Pulmonary artery endothelial cell (primary cell): ENCODE measurements at places on chromosomes 12 and 14. TPM values are rescaled to one million over a fixed set of nuclear protein-coding genes. Genes with fewer than 3 reads are reported as not detected.

GLT1D1 gene
- not detected in 2 replicates for total RNA-seq

NEUROD4 gene
- total RNA-seq, result not detected in 2 replicates

POTEM gene
- total RNA-seq, result not detected in 2 replicates

LIN7A gene
- total RNA-seq, result 0.07 and 0.11 TPM in 2 replicates

USP44 gene
- total RNA-seq, result 0.53 and 1.1 TPM in 2 replicates

FOXN4 gene
- not detected in 2 replicates for total RNA-seq

PLA2G1B gene
- total RNA-seq, result not detected in 2 replicates

ADAM20 gene
- total RNA-seq, result 0.26 and 0.46 TPM in 2 replicates

CCND2 gene
- total RNA-seq, result 6.1 and 24.8 TPM in 2 replicates

KRT75 gene
- not detected in 2 replicates for total RNA-seq

KLRG1 gene
- total RNA-seq, result 7.9 and 10.0 TPM in 2 replicates

LUM gene
- 0.07 and 0.46 TPM in 2 replicates for total RNA-seq
